ENCODE measurements at places on chromosomes 5 and 9.

- no peak for DNase-seq
Measured at GRCh38 chr9:92763721-92764380, 782 bp downstream of the BICD2 start.

- no peak for DNase-seq
Measured at GRCh38 chr5:138711087-138711486, 42.1 kb upstream of the CTNNA1 start.

DNA sequence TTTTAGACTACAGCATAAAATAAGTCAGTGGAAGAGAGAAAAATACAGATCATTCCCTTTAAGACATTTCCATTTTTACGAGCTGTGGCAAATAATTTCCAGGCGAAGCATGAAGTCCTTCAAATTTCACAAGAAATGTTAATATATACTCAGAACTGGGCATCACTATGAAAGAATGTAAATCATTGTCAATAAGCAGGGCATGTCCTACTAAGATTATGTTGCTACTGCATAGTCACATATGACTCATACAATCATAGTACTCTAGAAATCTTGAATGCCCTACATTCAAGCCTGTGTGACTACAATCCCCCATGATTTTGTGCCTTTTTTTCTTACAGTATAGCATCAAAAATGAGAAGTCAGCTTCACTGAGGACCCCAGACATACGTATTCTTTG lies 485.2 kb upstream of the FTMT start:
- no peak for DNase-seq

- DNase-seq: no peak
Measured at GRCh38 chr9:90631964-90632363, 10.7 kb downstream of the DIRAS2 start.

- no peak for DNase-seq
Measured at GRCh38 chr9:126670270-126670669, 56.5 kb downstream of the LMX1B start.

GRCh38 chr5:77427998-77428397 lies 64.1 kb downstream of the WDR41 start:
- DNase-seq: no peak

- DNase-seq: no peak
Measured at GRCh38 chr5:98442448-98442847, 331.0 kb upstream of the RGMB start.

- no peak for DNase-seq
Measured at GRCh38 chr9:34591248-34591916, 1.9 kb upstream of the CNTFR start.

DNA sequence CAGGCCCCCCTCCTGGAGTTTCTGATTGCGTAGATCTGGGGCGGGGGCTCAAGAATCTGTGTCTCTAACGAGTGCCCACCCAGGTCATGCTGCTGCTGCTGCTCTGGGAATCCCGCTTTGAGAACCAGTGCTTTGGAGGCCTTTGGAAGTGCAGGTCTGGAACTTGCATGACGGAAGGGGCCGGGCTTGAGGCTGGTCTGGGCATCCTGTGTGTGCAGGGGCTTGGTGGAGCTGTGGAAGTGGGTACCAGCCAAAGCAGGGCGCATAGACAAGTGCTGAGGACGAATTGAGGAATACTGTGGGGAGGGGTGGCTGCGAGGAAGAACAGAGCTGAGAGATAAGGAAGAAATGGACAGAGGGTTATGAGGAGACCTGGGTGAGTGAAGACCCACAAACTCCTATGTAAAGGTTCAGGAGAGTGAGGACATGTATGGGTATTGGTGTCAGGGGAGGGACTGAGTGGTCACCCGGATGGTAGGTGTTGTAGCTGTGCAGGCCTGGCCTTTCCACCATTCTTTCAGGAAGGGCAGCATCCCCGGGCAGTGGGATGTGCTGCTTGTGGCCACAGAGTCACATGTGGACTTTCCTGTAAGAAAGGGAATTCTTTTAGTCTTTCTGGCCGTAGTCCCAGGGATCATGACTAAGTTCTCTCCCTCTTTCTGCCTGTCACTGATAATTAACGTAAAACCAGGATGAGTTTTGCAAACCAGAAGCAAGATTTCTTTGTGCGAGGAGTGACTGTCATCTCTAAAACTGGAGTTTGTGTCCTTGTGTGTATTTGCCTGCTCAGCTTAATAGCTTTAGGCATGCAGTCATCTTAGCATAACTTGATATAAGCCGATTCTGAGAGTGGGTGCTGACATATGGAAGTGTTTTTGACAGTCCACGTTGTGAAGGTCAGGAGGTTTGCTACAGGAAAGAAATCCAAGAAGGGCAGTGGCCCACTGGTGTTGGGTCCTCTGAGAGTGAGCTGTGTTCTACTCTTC lies 43.3 kb upstream of the TJP2 start:
- no peak for DNase-seq

- no peak for DNase-seq
Measured at GRCh38 chr5:60352992-60353599, 346.9 kb downstream of the DEPDC1B start.

- no peak for DNase-seq
Measured at GRCh38 chr9:107288701-107289100, 5.6 kb downstream of the RAD23B start.

DNA sequence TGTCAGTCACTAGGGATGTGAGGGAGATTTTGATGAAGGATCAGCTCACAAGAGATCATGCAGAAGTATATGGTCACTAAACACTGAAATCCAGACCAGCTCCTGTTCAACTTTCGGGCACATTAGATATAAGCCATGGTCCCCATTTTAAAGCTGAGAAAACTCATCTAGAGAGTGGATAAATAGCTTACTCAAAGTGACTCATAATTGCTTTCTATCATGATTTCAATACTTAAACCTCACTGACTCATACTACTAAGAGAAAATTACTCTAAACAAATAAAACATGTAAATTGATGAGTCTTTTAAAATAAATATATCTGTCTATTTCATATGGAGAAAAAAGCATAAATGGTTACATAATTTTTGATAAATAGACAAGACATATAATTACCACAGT lies 567.7 kb downstream of the TLR4 start:
- no peak for DNase-seq

DNA sequence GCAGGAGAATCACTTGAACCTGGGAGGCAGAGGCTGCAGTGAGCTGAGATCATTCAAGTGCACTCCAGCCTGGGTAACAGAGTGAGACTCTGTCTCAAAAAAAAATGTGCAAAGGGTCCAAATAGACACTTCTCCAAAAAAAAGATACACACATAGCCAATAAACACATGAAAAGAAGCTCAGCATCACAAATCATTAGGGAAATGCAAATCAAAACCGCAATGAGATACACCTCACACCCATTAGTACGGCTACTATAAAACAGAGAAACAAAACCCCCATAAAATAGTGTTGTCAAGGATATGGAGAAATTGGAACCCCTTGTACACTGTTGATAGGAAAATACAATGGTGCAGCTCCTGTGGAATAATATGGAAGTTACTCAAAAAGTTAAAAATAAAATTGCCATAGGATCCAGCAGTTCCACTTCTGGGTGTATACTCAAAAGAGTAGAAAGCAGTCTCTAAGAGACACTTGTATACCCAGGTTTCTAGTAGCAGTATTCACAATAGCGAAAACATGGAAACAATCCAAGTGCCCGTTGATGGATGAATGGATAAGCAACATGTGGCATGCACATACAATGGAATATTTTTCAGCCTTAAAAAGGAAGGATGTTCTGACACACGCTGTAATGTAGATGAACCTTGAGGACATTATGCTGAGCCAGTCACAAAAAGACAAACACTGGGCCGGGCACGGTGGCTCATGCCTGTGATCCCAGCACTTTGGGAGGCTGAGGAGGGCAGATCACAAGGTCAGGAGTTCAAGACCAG lies 57.2 kb upstream of the PPARGC1B start:
- no peak for DNase-seq

DNA sequence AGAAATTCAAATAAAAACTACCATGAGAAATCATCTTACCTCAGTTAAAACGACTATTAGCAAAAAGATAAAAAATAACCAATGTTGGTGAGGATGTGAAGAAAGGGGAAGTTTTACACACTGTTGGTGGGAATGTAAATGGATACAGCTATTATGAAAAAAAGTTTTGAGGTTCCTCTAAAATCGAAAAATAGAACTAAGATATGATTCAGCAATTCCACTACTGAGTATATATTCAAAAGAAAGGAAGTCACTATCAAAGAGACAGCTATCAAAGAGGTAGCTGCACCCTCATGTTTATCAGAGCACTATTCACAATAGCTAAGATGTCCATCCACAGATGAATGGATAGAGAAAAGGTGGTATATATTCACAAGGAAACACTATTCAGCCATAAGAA lies 1888.4 kb downstream of the MAT2B start:
- DNase-seq: no peak

DNA sequence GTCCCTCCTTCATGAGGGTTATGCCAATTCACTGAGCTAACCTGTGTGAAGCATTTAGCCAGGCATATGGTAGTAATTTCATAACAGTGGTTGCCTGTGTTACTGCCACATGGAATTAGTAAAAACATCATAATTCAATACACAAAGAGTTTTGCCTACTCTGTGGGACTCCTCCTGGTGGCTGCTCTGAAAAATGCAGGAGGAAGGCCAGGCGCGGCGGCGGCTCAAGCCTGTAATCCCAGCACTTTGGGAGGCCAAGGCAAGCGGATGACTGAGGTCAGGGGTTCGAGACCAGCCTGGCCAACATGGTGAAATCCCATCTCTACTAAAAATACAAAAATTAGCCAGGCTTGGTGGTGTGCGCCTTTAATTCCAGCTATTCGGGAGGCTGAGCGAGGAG lies 547.3 kb downstream of the CDK5RAP2 start:
- DNase-seq: no peak

GRCh38 chr5:113632996-113633395 lies 119.5 kb downstream of the YTHDC2 start:
- DNase-seq: no peak

GRCh38 chr9:127943011-127943662 lies 5.5 kb upstream of the DPM2 start:
- no peak for DNase-seq

DNA sequence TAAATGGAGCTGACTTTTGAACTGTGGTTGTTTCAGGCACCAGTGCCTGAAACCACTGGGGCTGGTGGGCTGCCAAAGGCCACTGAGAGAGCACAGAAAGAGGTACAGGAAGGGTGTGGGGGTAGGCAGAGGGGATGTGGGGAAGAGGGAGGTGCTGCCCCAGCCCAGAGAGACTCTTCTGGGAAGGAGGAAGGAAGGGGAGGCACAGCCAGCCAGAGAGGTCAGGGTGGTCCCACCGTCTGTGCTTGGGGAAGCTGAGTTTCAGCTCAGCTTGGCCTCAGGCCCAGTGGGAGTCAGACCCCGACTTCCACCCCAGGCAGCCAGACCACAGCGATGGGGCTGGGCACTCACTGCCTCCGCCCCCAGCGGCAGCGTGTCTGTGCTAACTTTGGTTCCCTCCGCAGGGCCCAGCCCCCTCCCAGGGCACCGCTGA lies 8.6 kb upstream of the PHYKPL start:
- DNase-seq: no peak

DNA sequence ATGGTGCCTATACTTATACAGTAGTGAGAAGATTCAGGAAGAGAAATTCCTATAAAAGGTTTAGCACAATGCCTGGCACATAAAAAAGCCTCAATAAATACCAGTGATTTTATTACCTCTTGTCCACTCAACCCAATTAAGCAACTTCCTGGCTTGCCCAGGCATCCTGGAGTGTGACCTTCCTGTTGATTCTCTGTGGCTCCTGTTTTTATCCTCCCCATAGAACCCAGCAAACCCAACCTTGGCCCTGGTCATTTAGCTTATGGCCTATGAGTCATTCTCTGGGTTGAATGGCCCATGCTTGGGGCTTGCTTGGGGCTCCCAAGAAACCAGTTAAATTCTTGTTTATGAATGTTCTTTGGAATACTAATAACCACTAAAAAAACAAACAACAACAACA lies 21.4 kb upstream of the SPARC start:
- no peak for DNase-seq

DNA sequence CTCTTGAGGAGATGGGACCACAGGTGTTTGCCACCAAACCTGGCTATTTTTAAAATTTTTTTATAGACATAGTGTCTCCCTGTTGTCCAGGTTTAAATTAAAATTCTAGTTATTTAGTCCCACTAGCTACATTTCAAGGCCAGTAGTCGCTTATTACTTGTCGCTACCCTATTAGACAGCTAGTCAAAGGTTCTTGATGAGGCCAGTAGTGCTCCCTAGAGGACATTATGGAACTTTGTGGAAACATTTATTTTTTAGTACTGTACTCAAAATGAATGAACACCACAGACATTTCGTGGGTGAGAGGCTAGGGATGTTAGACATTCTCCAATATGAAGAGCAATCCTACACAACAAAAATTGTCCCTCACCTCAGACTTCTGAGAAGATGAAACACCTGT lies 14.4 kb upstream of the GRXCR2 start:
- no peak for DNase-seq

DNA sequence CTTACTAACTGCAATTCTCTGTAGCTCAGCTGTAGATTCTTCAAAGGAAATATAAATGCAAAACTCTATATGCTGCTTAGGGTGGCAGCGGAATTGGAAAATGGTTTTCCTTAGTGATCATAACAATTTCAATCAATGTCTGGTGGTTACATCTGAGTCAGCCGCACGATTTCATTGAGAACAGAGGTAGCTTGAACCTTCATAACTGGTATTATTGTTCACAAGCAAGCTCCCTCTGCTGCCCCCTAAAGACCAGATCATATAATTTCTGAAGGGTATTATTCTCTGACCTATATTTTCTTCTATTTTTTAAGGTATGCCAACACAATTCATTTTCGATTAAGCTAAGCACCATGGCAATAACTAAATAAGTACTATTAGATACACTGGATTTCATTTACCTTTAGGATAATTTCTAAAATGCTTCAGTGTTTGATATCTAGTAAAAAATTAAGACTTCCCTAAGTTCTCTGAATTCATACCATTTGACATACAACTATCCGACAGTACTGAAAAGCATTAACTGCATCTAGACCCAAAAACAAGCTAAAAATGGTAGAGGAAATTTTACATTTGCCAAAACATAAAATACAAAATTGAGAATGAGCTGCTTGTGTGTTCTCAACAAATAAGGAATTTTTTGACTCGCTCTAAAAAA lies 181.1 kb upstream of the SPEF2 start:
- DNase-seq: no peak
